Sigmoid colon (tissue), 7 donors: ENCODE measurements at places on chromosomes 6 and 20. TPM values are rescaled to one million over a fixed set of nuclear protein-coding genes. Genes with fewer than 3 reads are reported as not detected.

SRSF12 gene
- not detected for polyA plus RNA-seq

DNA sequence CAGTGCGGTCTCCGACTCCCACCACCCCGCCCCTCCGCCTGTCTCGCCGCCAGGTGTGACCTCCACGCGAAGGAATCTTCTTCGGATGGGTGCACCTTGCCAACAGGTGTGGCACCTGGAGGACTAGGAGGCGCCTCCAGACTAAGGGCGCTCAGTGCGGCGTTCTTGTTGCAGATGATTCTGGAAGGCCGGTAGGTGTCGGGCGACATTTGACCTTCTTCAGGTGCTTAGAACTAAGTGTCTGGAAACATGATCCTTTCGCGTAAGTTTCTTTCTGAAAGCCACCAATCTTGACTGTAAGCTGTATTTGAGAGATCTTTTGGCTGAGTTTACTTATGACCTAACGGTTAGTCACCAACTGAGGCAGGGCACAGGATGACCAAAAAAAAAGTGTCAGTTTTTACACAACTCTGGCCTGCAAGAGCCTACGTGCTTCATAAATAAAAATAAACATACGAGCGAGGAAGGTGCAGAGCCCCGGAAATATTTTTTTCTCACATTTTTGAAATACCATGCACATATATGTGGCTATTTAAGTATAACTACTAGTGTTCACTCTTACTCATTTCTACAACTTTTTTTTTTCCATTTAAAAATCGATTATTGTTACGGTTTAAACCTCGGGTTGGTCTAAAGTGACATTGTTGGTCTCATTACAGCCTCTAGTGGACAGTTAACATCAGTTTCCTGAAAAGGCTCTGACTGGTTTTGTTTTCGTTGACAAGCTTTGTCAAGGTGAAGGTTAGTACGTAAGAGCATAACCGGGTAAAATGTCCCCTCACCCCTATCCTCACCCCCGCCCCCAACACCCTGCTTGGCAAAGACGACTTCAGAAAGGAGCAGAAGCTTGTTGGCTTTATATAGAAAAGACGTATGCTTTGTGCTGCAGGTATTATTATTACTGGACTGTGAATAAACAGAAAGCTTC is 1.6 kb upstream of the ATXN1 start:
- peak overlapping the region; percentile 97 for H3K27ac ChIP-seq
- H3K4me1 ChIP-seq: peaks cover 65% of the 10 kb centered on the region
- H3K27me3 ChIP-seq: no peaks in the 10 kb centered on the region
- H3K36me3 ChIP-seq: no peaks in the 10 kb centered on the region

GRCh38 chr20:45342855-45343531 is 5.2 kb downstream of the SDC4 start:
- no peak for DNase-seq
- H3K27me3 ChIP-seq: no peaks in the 10 kb centered on the region
- peak overlapping the region; percentile 87 for H3K4me3 ChIP-seq
- H3K4me1 ChIP-seq: no peaks in the 10 kb centered on the region
- H3K36me3 ChIP-seq: no peaks in the 10 kb centered on the region

DNA sequence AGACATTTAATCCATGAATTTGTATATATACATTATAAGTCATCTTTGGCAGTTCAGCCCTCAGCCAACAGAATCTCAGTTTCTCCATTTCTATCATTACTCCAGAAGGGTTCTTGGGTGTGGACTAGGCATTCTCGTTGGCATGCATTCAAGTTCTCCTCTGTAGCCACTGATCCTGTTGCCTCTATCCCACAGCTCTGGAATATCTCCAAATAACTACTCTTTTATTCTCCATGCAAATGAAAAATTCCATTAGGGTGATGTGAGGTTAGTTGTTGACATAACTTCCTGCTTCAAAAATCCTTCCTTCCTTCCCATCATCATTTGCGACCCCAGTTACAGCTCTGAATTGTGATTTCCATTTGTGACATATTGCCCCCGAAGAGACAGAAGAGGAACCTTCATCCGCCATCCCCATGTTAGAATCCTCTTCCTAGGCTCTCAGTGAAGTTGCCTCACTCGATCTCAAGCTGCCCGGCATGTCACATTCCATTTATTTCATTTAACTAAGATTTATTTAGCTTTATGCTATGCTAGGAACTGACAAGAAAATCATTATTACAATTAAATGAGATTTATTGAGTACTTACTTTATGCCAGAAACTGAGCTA is 93.7 kb upstream of the EDN1 start:
- H3K27me3 ChIP-seq: no peaks in the 10 kb centered on the region
- no peak overlapping the region for H3K4me3 ChIP-seq
- no peak overlapping the region for H3K27ac ChIP-seq
- H3K36me3 ChIP-seq: no peaks in the 10 kb centered on the region
- DNase-seq: no peak

- peak overlapping the region; percentile 81 for H3K27ac ChIP-seq
- H3K4me3 ChIP-seq: no peak overlapping the region
- no peaks in the 10 kb centered on the region for H3K36me3 ChIP-seq
- peaks cover 96% of the 10 kb centered on the region for H3K4me1 ChIP-seq
Observed at GRCh38 chr6:112235956-112236355, 18.4 kb downstream of the LAMA4 start.
